ENCODE measurements at places on chromosomes 4 and X.

- no peak for DNase-seq
Measured at GRCh38 chr4:107799669-107800450, 24.9 kb upstream of the SGMS2 start.

DNA sequence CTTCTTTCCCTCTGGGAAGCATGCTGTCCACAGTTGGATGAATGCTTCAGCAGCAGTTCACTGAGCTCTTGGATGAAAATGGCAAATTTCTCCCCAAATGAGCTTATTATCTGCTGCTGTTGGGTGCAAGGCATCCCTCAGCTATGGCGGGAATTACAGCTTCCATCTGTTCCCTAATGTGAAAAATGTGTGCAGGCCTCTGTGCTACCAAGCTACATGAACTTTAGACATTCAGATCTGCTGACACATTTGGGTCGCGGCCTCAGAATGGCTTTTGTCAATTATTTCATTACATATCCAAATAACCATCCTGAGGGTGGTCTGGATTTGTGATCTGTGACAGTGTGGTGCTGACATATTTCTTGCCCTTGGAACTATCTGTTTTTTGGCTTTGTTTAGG lies 119.5 kb upstream of the SCML1 start:
- DNase-seq, result no peak

DNA sequence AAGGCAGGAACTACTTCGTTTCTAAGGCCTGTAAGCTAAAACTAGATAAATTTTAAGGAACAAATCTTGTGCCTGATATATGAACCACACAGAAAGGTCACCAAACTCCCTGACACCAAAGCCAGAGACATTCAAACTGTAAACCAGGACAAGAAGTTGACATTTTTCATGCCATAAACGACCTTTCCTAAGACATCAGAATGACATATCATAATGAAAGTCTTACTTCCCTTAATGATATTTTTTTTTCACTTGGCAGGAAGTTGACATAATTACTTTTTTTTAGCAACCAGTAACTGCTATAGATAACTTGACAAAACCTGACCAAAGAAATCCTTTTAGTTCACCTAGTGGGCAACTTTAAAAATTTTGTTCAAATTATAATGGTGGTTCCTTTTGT lies 231.5 kb upstream of the AGTR2 start:
- no peak for DNase-seq

GRCh38 chr4:94880956-94881355 lies 123.2 kb downstream of the BMPR1B start:
- no peak for DNase-seq

- DNase-seq, result no peak
Measured at GRCh38 chr4:180734753-180735432, 1508.3 kb upstream of the TENM3 start.

- no peak for DNase-seq
Measured at GRCh38 chr4:71270901-71271300, 67.9 kb upstream of the SLC4A4 start.

DNA sequence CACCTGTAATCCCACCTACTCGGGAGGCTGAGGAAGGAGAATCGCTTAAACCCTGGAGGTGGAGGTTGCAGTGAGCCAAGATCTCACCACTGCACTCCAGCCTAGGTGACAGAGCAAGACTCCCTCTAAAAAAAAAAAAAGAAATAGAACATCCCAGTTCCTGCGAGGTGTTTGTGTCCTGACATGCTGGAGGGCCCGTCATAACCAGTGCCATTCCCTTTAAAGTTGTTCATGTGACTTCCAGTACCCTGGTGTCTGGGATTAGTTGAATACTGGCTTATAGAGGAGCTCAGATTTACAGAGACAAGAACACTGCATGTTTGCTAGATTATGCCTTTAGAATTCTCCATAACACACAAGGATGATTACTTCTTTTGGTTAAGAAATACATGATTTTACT lies 37.6 kb upstream of the TADA2B start:
- DNase-seq, result no peak

DNA sequence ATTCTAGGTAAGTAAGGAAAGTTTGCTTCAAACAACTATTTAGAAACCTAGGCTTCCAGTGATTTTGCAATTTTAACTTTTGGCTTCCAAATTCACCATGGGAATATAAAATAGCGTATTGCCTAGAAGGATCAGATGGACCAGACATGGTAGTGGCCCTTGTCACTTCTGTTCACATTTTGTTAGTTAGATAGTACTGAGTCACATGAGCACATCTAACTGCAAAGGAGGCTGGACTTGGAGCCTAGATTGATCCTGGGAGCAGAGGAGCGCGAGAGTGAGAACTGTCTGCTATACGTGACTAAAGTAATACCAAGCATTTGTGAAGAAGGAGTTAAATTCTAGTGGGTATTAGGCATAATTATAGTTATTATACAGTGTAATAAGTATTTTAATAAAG lies 102.4 kb downstream of the ARHGAP24 start:
- DNase-seq, result no peak

GRCh38 chr4:2928242-2929176 lies 34.7 kb downstream of the NOP14 start:
- no peak for DNase-seq

GRCh38 chr4:105088110-105088879 lies 58.4 kb upstream of the TET2 start:
- DNase-seq, result peak; percentile 10

GRCh38 chr4:140351093-140352075 lies 22.1 kb upstream of the SCOC start:
- DNase-seq, result no peak

DNA sequence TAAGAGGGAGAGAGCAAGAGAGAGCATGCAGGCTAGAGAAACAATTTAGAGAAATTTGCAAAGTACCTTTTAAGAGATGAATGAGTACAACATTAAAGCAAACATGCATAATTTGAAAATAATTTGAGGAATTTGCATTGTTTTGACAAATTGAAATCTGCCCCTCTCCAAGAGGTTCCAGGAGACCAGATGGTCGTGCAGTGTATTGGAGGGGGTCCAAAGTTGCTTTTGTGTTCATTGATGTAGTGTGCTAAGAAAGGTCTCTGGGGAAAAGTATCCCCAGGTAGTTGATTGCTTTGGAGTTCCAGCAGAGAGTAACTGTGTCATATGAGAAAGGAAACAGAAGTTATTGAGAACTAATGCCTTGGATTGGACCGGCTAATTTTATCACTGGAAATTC lies 635.0 kb upstream of the TENM3 start:
- DNase-seq, result no peak

GRCh38 chr4:61555789-61556188 lies 355.7 kb downstream of the ADGRL3 start:
- no peak for DNase-seq

GRCh38 chr4:2059046-2059725 lies at the start of gene NAT8L:
NAT8L (plus strand) TSS chr4:2059327; CDS start chr4:2059512, 185 bp downstream.
- no peak for DNase-seq

DNA sequence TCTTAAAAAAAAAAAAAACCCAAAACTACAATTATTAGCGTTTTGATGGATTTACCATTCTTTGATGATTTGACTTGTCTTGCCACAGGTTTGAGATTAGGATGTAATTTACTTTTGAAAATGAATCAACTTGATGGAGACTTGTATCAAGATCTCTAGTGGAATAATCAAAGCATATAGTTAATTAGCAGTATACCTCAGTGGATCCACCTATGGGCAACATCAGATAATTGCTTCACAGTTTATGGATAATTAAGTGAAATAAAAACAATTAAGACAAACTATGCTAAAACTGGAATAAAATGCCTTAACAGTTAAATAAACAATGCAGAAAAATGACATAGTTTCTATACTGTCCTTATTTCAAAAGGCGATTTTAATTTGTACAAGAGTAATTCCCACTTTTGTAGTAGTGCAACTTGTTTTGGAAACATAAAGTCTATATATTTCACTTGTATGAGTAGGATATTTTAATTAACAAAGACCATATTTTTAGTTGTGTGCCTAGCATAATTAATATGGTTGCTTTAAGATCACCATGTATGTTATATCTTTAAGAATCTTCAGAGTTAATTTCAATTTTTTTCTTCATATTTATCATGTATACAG lies 4.2 kb downstream of the CPEB2 start:
- DNase-seq, result no peak

DNA sequence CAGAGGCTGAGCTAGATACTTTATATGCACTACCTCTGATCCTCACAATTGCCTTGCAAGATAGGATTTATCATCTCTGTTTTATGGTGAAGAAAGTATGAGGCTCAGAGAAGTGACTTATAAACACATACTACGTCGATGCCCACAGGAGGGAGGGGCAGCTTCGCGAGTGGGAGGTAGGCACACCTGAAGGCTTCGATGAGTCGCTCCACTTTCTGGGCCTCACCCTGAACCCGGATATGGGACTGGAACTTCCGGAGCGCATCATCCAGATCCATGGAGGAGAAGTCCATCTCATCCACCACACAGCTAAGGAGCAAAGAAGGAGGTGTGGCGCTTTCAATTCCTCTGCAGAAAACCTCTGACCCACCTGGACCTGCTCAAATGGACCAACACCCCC lies 22.9 kb upstream of the KDM5C start:
- no peak for DNase-seq

DNA sequence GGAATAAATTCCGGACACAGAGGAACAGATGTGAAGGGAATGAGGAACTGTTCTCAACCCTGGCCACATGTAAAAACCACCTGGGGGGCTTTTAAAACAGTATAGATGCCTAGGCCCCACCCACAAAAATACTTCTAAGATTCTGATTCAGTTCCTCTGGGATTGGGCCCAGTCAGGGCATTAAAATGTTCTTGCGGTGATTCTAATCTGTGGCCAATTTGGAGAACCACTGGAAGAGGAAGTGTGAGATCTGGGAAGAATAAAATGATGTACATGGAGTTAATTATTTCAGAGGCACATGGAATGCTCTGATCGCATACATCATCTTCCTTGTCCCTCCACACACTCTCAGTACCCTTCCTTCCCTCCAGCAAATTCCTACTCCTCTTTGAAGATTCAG lies 192.2 kb downstream of the APBB2 start:
- no peak for DNase-seq

DNA sequence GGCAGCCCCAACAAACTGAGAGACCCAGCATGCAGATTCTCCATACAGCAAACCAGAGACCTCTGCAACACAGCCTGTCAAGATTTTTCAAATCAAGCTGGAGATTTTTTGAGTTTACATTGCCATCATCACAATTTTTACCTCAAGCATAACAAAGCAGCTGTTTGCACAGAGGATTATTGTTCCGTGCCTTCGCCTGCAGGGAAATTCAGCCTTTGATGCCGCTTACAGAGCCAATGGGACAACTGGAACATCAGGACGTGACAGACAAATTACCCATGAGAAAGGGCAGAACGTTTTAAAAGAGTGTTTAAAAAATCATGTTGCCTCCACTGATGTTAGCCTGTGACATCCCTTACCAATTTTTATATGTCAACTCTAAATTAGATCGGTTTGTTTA lies 363.7 kb downstream of the FBXW7 start:
- DNase-seq, result no peak

- DNase-seq, result no peak
Measured at GRCh38 chr4:109263721-109264120, 38.7 kb downstream of the COL25A1 start.

Measured in left renal pelvis (tissue), 4 donors.